ENCODE measurements at places on chromosomes 2 and 18.

DNA sequence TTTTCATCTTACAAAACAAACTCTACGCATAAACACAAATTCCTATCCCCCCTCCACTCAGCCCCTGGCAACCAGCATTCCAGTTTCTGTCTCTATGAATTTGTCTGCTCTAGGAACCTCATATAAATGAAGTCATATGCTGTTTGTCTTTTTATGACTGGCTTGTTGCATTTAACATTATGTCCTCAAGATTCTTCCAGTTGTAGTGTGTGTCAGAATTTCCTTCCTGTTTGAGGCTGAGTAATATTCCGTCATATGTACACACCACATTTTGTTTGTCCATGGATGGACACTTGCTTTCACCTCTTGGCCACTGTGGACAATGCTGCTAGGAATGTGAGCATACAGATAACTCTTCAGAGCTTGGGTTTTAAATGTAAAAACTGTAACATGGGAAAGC, 272.1 kb downstream of the GBX2 start:
- no peak for DNase-seq

DNA sequence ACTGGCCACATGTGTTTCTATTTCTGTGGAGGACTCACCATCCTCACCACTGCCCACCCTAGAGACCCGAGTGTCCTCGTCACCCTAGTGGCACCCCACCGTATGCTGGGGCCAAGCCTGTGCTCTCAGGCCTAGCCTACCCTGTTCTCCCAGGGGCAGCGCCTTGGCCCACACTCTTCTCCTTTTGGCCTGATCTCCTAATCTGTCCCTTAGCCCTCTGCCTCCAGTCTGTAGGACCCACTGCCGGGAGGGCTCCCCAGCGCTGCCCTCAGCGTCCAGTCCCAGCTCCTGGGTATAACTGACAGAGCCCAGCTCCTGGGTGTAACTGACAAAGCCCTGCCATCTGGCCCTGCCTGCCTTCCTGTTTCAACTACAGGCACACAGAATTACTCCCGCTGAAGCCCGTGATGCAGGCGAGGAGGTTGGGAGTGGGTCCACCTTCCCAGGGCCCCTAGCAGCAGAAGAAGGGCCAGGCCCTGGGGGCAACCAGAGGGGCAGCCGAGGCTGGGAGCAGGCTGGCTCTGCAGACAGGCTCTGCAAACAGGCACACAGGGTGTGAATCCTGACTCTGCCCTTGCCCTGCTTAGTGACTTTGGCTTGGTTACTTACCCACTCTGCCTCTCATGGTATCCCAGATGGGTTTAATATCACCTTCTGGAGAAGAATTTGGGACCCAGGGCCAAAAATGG, 25.6 kb upstream of the PTMA start:
- no peak for DNase-seq

DNA sequence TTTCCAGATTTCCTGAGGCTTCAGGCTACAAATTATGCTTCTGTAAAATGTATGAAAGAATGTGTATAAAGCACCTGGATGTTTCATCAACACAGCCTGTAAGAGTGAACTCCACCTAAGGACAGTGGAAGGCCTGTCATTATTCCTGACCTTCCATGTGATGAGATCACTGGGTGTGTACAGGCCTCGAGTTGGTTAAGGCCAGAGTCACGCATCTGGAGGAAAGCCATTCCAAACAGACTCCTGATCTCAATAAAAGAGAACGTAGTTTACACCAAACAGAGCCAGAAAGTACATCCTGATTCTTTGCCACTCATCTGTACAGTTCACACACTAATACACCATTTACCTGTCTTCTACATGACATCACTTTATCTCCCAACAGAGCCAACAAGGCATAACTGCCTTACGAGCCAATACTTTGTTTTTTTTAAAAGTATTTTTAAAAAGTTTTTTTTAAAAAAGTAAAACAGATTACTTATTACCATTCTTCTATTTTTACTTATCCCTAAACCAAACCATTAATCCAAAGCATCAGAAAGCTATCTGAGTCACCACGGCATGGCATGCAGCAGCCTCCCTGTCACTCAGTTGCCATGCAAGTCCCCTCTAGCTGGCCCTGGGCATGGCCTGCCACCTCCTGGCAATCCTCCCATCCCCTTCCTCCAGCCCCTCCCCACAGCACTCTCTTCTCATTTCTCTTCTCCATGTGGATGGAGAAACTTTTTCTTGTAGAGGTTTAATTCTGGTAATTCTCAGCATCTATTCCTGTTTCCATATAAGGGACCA, 78.8 kb upstream of the TFCP2L1 start:
- no peak for DNase-seq

DNA sequence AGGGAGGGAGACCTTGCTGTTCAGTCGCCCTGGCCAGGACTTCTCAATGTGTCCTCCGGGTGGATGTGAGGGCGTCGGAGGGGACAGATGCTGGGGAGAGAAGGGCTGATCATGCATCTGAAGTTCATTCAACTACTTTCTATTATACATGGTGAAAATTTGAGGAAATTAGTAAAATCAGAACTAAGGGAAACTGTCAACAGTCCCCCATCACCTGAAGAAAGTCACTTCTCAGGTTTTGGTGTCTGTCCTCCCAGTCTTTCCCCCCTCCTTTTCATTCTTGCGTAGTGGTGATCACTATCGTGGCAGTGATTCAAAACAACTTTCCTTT, 17.4 kb upstream of the ACKR3 start:
- DNase-seq: no peak

- DNase-seq: no peak
Observed at GRCh38 chr2:205473791-205474190, 208.5 kb upstream of the NRP2 start.

DNA sequence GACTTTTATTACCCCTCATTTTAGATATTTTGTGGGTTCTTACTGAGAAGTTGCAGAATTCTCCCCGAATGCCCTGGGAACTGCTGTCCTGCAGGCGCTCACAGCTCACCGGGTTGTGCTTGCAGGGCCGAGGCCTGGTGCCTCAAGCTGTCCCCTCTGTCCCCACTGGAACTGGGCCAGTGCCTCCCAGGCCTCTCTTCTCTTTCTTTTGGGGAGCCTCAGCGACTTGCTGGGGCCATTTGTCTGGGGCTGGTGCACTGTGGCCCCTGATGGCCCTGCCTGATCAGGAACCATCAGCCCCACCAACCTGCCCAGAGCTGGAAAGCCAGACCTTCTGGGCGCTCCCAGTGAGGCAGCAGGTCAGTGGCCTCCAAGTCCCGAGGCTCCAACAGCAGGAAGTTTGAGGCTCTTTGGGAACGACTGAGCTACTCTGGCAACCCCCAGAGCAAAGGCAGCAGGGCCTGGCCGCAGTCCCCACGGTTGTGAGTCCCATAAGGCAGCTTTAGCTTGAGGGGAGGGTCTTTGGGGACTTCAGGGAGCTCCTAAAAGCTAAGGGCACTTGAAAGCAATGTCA, 14.7 kb upstream of the NEU4 start:
- DNase-seq: no peak

GRCh38 chr2:172806493-172806892, 70.8 kb downstream of the RAPGEF4 start:
- peak; percentile 42 for DNase-seq

GRCh38 chr2:26913606-26913998, 56.8 kb upstream of the MAPRE3 start:
- no peak for DNase-seq

DNA sequence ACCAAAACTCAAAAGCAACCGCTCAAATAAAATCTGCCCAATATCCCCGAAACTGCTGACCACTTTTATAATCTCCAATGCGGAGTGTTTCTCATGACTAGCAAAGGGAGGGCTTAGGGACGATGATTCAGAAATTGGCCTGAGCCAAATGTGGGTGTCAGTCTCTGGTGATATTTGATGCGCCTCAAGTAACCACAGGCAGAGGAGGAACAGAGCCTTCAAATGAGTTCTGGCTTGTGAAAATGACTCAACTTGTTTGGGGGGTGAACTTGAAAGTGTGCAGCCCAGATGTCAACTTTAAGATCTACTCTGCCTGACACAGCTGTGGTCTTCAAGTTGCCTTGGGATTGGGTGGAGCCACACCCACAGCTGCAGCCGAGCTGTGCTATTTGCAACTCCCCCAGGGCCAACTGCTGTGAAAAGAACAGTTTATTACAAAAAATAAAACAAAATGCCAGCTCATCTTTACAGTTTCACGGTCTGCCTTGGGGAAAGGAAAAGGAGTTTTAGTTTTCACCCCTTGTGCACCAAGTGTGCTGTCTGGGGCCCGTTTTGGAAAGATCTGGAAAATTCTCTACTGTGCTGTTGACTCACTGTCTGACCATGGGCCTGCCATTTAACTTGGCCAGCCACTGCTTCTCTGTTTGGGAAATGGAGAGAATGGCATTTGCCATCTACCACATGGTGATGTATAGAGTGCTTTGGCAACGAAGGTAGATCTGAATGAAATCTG, 222.1 kb downstream of the MTX2 start:
- DNase-seq: no peak

GRCh38 chr18:50726960-50727589, 92.7 kb downstream of the MRO start:
- DNase-seq: no peak

- no peak for DNase-seq
Observed at GRCh38 chr2:109533823-109534222, 79.9 kb downstream of the SEPTIN10 start.

DNA sequence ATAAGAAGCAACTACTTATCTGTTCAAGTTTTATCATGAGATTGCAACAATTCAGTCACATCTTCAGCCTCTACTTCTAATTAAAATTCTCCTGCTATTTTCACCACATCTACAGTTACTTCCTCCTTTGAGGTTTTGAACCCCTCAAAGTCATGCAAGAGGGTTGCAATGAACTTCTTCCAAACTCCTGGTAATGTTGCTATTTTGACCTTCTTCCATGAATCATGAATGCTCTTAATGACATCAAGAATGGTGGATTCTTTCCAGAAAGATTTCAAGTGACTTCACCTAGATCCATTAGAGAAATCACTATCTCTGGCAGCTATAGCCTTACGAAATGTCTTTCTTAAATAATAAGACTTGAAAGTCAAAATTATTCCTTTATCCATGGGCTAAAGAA, 1052.8 kb upstream of the NRXN1 start:
- DNase-seq: no peak

DNA sequence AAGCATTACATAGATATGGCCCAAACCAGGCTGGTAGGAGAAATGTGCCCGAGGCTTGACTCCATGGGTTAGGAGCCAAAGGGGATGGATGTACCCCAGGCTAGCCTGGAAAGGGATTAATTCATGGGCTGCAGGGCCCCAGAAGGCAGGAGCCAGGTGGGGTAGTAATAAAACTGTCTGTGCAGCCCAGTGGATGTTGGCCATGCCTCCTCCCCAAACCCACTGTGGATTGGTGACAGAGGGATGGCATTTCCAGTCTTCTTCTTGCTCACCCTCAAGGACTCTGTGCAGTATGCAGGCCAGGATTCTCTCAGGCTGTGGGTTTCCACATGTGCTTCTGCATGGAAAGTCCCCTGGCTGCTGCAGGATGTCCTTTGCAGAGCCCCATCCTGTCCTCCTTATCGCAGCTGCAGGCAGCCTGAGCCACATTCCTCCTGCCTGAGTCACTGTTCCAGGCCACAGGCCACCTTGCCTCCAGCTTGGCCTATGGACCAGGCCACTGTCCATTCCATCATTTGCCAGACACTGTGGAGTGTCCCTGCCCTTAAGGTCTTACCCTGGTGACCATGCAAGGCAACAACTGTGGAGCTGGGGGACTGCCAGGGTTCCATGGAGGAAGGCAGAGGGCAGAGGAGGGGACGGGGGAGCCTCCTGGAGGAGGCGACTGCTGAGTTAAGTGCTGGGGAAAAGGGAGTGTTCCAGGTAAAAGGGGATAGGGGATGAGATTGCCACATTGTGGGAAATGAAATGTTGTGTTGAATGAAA, 38.9 kb downstream of the INO80C start:
- DNase-seq: peak; percentile 86

- no peak for DNase-seq
Observed at GRCh38 chr2:240999873-241000541, 1.6 kb downstream of the SNED1 start.

DNA sequence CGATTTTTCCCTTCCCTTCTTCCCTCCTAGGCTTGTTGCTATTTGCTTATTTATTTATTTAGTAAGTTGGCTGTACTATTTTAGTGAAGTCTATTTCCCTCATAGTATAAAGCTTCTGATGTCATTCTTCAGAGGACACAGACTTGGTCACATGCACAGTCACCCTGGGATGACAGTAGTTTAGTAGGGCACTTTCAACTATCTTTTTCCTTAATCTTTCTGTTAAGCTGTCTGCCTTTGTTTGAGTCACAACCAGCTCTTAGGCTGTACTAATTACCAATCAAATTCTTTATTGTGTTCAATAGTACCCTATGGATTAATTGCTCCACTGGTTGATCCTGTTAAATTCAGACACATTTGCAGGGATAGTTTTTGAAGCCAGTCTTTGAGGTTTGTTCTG, 26.9 kb upstream of the RAB31 start:
- DNase-seq: no peak

DNA sequence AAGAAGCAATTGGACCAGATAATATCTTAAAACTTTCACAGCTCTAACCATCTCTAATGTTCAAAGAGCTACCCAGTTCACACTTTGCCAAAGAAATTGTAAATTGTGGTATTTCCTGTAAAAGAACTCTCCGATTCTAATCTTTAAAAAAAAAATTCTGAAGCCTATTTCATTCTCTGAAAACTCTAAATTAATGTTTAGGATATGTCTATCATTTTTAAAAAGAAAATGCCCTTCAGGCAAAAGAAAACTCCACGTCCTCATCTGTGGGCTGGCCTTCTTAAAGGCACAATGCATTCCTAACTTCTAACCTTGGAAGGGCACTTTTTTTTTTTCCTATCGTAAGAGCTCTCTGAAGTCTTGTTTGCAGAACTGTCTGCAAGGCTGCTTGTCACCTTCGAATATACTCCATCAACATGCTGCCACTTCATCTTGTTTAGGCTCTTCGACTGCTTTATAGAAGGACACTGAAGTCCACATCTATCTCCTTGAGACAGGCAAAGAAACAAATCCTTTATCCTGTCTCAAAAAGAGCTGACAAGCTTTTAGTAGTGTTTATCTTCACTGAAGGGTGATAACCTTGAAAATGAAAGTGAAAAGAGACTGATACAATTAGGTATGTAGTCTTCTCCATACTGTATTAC, 124.3 kb upstream of the SLC39A10 start:
- DNase-seq: no peak

DNA sequence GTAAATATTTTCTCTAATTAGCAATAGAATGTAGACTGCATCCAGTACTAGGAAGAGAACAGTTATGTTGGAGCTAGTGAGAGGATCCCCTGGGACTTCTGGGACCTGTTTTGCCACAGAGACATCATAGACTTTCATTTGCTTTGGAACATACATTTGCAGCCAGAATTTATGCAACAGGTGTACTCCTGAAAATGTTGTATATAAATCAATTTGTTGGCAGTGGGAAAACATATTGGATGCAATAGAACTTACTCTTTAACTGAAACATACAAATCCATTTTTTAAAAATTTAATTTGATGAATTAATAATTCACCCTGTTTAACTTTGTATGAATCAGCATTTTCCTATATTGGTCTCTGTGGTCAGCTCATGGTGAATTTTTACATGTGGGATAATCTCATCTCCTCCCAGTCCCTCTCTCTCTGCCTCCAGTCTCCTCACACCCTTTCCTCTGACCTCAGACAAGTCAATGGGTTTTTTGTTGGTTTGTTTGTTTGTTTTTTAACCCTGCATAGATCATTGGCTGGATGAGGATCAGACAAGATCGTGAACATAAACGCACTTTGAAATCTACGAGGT, 263.0 kb downstream of the LPIN1 start:
- DNase-seq: no peak

All from HepG2 (cell line).